Activated CD4-positive, alpha-beta T cell treated with anti-CD3 and anti-CD28 coated beads, Interleukin-2, amount 50 U/mL, for 16 hours (primary cell): ENCODE measurements at places on chromosomes 2 and 18.

DNA sequence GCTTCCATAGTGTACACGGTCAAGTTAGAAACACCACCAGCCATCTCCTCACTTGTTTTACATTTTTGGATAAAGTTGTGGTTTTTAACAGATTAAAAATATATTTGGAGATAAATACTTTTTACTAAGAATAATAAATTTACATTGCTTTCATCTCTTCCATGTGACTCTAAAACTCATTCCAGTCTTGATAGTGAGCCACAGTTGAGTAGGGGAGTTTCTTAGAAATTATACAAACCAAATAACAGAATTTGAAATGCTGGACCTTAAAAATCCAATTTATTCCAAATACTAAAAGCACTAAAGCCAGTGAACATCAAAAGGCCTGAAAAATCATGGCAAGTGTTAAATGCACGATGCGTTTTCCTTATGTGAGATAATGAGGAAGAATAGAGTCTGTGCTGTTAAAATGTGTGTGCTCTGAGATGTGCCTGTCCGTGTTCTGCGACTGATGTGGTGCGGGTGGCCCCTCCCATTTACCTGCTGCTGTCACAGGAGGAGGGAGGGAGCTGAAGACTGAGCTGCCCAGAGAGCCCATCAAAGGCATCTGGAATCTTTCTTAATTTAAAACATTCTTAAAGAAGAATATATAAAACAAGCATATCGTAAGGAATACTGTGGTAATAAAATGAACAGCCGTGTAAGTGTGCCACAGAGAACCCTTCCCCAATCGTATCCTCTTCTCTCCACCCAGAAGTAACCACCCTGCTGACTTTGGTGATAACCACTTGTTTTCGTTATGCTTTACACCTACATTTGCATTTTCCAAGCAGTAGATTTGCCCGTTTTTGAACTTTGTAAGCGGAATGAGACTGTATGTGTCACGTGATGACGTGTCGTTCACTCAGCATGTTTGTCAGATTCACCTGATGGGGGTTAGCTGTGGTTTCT lies 57.0 kb upstream of the TXNDC2 start:
- DNase-seq, result no peak

GRCh38 chr18:51479736-51480135 lies 282.3 kb upstream of the MEX3C start:
- DNase-seq, result no peak

DNA sequence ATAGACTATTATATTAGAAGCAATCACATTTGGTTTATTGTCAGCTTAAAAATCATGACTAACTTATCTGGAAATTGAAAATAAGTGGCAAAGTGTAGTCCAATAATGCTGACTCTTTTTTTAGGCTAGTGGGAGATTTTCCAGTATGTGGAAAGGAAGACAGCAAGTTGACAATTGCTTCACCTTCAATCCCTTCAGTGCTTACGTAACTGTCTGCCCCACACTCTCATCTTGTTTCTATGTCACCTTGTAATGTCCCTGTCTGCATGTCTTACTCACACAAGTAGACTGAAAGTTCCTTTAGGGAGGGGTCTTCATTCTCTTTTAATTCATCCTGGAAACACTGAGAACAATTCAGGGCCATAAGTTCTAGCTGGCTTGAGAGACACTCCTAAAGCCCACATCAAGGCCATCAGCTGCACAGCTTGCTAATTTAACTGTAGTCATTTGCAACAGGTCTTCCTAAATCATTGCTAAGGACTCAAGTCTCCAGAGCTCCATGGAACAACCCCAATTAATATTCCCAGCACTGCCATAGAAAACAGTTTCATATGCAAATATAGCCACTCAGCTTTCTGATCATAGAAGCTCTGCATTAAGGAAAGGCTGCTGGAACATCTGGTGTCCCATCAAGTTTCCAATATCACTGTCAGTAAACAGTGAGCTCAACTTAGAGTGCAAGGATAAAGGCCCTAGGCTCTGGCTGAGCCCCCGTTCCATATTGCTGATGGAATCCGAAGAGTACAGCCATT lies 230.5 kb downstream of the ETAA1 start:
- DNase-seq, result no peak

DNA sequence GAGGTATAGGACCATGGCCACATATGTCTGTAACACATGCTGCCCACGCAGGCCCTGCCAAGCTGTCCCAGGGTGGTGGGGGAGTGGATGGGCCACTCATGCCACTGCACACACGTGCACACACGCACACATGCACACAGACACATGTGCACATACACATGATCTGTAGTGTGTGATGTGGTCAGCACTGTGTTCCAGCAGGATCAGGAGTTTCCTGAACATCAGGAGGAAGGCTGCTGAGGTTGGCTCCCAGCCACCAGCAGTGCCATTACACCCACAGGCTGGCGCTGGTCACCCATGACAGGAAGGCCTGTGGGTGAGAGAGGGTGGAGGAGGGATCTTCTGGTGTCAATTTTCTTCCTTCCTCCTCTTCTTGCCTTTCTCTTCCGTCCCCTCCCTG lies 44.7 kb downstream of the POMC start:
- DNase-seq, result no peak

DNA sequence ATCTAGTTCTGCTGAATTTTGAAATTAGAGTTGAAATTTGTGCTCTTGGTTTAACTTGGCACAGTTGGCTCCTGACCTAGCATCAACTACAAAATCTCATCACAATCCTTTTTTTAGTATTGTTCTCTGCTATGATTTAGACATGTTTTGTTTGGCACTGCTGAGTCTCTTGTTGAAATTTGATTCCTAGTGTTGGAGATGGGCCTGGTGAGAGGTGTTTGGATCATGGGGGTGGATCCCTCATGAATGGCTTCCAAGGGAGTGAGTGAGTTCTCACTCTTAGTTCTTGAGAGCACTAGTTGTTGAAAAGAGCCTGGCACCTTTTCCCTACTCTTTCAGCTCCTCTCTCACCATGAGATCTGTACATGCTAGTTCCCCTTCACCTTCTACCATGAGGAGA lies 605.6 kb upstream of the SLC39A10 start:
- no peak for DNase-seq

GRCh38 chr2:218648787-218649100 lies 10.7 kb downstream of the ZNF142 start:
- DNase-seq, result no peak

DNA sequence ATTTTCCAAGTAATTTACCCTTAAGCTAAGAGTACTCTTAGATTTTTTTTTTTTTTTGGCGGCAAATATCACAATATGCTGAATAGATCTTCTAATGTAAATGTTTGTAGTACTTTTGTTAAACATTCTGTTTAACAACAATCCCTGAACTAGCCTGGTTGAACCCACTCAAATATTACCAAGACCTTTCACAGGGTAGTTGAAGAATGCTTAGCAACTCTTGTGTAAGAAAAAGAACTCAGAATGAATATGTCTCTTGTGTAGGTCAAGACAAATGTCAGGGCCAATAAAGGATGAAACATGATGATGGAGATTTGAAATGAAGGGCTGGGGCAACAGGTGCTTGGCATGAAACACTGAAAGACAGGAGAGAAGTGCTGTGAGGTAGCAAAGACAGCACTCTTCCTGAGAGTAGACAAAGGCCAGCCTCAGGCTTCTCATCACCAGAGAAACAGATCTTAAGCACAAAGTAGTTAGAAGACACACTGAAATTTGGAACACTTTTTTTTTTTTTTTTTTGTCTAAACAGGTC lies 597.3 kb downstream of the ERBB4 start:
- no peak for DNase-seq

GRCh38 chr18:2478662-2479061 lies 92.6 kb downstream of the METTL4 start:
- DNase-seq, result no peak

- no peak for DNase-seq
Measured at GRCh38 chr2:212001325-212001724, 537.3 kb downstream of the ERBB4 start.

- no peak for DNase-seq
Measured at GRCh38 chr2:215773728-215774127, 239.6 kb downstream of the MREG start.

DNA sequence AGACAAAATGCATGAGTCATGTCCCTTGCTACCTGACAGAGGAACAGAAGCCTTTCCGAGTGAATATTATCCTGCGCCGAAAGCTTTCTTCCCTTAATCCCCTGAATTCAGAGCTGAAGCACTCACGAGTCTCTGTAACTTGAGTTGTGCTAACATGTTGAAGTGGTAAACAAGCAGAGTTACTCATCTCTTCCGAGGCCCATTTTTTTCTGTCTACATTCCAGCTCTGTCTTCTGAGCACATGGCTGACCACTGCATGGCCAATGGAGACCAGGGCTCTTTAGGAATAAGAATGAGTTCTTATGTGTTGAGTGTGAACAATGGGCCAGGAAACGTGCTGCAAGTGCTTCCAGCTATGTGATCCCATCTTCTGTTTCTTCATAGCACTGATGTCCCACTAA lies 73.1 kb upstream of the PID1 start:
- no peak for DNase-seq

DNA sequence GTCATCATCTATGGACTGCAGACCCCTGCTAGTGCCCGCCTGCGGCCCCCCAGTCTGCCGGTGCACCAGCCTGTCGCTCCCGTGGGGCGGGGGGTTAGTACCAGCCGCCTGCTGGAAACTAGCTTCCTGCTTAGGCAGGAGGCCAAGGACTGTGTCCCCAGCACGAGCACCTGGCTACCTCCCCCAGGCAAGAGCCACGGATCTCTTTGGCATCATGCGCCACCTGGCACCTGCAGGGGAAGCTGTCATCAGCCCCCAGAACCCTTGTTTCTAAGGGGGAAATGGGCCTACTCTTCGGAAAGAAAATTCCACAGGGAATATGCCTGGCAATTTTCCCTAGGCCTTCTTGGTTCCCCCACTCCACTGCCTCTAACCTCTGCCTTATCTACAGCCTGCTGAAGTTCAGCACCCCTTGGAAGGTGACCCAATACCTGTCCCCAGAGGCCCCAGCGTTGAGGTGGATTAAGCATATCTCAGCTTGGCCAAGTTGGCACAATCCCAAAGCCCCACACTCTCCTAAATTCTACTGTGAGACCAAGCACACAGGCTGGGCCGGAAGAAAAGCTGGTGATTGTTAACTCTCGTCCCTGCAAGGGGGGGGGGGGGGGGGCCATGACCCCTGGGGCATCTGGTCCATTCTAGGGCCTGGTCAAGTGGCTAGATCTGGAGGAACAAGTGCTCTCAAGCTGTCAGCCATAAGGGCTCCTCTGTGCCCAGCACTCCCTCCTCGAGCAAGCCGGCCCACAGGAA lies 62.0 kb upstream of the POMC start:
- DNase-seq, result no peak

DNA sequence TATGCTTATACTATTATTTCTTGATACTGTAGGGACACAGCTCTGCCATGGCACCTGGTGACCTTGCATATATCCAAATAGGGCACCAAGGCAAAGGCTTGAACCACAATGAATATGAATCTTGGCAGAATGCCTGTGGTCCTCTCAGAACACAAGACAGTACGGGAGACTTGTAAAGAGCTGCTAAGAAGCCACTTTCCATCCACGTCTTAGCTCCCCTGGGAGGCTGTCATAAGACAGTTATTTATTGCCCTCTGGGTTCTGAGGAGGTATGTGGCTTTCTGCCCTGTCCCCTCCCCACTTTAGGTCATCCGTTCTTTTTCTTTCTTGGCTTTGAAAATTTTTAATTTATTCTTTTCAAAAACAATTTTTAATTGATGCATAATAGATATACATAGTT lies 29.8 kb upstream of the MRPL33 start:
- no peak for DNase-seq

GRCh38 chr2:18659915-18660314 lies 70.5 kb upstream of the NT5C1B start:
- no peak for DNase-seq

- DNase-seq, result no peak
Measured at GRCh38 chr2:149653831-149654445, 66.4 kb upstream of the MMADHC start.

DNA sequence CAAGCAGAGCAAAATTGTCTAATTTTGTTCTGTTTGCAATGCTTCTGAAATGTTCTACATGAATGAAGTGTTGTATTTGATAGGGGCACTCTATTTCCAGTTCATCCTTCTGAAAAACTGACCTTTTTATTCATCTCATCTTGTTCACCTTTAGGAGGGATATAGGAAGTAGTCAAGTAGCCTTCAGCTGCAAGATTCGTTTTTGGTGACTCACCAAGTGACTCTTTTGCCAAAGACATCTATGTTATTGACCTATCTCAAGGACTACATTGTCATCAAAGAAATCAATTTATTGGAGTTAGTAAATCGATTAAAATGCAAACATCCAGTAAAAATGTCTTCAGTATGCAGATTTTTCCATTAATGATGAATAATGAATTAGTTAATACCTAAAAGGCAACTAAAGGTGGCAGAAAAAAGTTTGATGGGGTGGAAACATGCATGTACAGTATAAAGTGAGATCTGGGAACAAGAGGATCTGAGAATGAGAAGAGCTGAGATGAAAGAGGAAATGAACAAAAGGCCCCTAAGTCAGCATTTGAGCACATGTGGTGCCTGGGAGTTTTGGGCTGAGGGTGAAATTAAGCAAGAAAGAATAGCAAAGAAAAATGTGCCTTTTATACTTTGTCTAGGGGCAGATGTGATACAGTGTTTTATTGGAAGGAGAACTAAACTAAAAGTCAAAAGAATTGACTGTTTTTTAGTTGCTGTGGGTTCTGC lies 255.1 kb upstream of the LINC00305 start:
- no peak for DNase-seq

DNA sequence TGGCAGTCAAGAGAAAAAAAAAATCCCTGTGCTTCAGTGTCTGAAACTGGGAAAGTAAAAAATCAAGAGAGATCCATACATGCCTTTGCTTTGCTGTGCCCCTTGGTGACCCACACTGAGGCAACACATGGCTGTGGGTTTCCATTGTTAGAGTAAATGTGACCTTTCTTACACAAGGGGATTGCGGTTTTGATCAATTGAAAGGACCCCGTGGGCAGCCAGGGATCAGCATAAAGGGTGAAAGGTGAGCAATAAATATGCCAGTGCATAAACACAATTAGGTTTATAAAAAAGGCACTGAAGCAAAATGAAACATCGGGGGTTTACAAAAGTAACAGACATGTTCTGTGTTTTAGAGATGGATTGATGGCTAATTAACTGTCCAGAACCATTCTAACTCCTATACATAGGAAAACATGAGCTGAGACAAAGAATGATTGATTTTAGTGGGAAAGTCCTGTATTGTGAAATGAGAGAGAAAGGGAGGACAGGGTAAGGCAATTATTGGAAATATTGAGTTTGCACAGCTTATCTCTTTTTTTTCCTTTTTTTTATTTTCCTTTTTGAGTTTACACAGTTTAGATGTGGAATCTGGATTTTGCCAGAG lies 40.7 kb upstream of the BBS5 start:
- DNase-seq, result no peak

- no peak for DNase-seq
Measured at GRCh38 chr2:175742367-175742766, 259.7 kb downstream of the LNPK start.

GRCh38 chr2:176544991-176545956 lies 276.0 kb downstream of the MTX2 start:
- no peak for DNase-seq

- DNase-seq, result no peak
Measured at GRCh38 chr18:61943175-61943964, 50.6 kb upstream of the RNF152 start.

- DNase-seq, result no peak
Measured at GRCh38 chr2:82748653-82749052, 1710.4 kb downstream of the SUCLG1 start.
